ENCODE measurements at places on chromosomes 5 and 9. TPM values are rescaled to one million over a fixed set of nuclear protein-coding genes. Genes with fewer than 3 reads are reported as not detected.

PTRH1 gene
- total RNA-seq = 13.9 TPM

SPATA6L gene
- 0.96 TPM for total RNA-seq

CNTNAP3B gene
- 8.0 TPM for total RNA-seq

PCDHGB3 gene
- total RNA-seq = 6.3 TPM

SEMA5A gene
- 43.2 TPM for total RNA-seq

IL31RA gene
- total RNA-seq = 0.27 TPM

GABRA1 gene
- total RNA-seq = not detected

CCL28 gene
- 0.60 TPM for total RNA-seq

All from left ventricle myocardium inferior (tissue), 1 donor.